H1 (cell line): ENCODE measurements at places on chromosomes 3 and 15.
A peak's percentile ranks its signal among the peaks of the same experiment; 100 is the strongest.

- peak; percentile 31 for DNase-seq
Measured at GRCh38 chr15:67003586-67003985, 61.8 kb upstream of the SMAD3 start.

- DNase-seq: peak; percentile 66
Measured at GRCh38 chr15:29103824-29104565, 165.6 kb downstream of the NSMCE3 start.

DNA sequence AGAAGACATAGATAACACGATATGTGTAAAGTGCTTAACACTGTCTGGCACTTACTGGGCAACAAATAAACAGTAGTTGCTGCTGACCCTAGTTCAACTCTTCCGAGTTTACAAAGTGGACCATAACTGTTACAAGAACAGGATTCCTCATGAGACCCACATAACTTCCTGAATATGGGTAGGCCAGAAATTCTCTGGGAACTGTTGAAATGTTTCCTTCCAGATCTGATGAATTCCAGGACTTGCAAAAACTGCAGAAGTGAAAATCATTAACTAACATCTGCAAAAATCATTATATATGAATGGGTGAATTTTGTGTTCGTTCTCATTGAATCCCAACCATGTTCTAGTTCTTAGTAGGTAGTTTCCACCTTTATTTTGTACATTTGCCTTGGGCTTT lies 181.7 kb upstream of the MME start:
- no peak for DNase-seq

GRCh38 chr15:84858231-84858630 lies 26.2 kb upstream of the SLC28A1 start:
- no peak for DNase-seq

DNA sequence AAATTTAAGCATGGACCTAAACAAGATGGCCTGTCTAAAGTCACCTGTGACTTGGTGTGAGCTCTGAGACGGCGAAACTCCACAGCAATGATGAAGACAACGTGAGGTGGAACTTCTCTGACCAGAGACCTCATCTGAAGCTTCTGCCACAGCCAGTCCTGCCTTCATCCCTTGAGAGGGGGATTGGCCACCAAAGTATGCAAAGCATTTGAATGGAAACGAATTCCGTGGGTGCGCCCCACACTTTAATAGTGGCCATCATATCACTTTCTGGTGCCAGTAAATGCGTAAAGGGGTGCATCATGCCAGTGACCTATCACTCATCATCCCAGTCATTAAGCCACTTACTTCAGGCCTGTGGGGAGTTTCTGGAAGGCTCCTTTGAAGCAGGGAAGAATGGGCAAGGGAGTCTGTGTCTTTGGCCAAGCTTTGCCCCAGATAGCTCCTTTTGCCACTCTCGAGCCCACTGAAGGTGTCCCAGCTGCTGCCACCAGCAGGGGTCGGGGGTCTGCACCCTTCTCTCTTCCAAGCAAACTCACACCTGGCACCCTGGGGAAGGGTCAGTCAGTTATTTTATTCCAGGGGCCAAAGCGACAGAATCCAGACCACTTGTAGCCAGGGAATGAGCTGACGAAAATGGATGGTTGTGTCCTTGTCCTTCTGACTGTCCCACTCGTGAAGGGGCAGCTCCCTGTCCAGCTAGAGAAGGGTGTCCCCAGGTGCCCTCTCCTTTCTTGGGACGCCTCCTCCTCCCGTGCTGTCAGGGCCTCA lies 17.7 kb downstream of the MUC20 start:
- no peak for DNase-seq

DNA sequence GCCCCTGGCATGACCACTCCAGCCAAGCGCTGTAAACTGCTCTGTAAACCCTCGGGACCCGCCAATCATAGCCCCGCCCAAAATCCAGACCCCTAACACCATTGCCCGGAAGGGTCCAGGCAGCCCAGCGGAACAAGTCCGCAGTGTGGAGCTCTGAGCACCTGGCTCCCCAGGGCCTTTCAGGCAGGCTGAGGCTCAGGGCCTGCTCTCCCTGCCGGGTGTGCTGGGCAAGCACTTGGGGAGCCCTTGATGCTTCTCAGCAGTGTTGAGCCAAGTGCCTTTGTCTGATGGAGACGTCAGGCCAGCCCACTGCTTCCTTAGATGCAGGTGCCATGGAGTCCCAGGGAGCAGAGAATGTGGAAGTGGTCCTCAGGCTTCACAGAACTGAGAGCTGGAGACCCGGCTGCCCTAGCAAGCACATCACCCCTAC lies 106.2 kb downstream of the TLE3 start:
- peak; percentile 56 for DNase-seq
